CD8-positive, alpha-beta T cell (primary cell): ENCODE measurements at places on chromosomes 3 and 15.

DNA sequence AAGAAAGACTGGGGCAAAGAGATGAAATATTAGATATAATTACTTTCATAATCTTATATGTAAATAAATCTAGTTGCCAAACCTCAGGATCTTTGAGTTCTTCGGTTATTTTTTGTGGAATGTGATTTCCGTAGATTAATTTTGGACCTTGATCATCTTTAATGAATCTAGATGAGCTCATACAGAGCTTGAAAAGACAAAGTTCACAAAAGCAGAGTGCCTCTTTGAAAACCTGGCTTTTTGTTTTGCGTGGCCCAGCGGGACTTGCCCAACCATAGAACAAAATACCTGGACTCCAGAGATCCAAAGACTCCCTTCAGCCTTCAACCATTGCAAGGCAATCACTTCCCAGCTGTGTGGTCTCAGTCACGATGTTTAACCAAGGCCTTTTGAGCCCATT is 54.8 kb upstream of the CHST2 start:
- DNase-seq: no peak

- DNase-seq: no peak
Observed at GRCh38 chr3:71543371-71544016, 40.0 kb downstream of the FOXP1 start.

DNA sequence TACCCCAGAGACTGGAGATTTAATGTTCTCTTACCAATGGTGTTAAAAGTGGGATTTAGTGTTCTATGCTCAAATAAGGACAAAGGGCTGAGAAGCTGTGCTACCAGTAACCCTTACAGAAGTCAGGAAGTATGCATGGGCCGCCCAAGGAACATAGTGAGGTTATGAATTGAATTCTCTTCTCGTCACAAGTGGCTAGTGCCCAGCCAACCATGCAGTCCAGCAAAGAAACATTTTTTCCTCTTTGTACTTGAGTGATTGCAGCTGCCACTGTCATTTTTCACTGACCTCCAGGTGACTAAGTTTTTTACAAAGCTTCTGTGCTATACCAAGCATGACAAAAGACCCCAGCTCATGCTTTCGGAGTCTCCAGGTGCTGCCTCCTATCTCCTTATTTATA is 110.6 kb upstream of the DCBLD2 start:
- no peak for DNase-seq

GRCh38 chr3:127043731-127044510 is 61.0 kb downstream of the PLXNA1 start:
- DNase-seq: no peak
